ENCODE measurements at places on chromosomes 7 and 10.

- no peak for DNase-seq
Measured at GRCh38 chr10:117926491-117926890, 120.2 kb downstream of the RAB11FIP2 start.

DNA sequence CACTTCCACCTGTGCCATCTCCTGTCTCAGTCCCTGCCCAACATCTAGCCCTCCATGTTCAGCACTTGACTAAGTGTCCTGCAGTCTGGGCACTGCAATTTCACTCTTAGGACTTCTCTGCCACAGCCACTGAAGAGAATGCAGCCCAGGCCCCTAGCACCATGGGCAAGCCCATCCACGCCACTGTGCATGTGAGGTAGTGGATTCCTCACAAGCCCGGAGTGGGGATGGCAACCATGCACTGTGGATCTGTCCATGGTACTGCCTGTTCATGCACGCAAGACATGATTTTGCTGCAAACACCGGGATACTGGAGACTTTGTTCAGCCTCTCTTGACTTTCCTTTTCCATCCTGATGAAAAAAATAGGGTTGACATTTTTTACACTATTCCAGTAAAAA is 12.3 kb downstream of the DDC start:
- DNase-seq, result no peak

DNA sequence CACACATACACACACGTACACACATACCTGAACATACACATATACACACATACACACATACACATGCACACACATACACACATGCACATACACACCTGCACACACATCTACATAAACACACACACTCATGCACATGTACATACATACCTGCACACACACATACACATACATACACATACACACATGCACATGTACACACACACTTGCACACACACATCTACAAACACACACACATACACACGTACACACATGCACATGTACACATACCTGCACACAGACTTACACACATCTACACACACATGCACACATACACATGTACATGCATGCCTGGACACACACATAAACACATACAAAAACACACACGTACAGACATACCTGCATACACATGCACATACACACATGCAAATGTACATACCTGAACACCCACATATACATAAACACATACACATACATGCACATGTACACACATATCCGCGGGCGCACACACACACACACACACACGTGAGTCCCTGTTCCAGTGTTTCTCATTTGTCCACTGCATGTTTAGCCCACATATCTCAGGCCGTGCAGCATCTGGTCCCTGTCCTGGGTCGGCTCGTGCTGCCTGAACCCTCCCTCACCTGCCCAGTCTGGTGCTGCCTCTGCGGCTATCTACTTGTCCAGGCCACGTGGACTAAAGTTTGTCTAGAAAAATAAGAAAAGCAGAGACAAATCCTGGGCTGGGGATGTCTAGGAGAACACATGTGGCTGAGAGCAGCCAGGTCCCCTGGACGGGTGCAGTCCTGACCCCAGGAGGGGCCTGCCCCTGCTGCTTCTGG is 238.7 kb downstream of the TCERG1L start:
- DNase-seq, result no peak

- no peak for DNase-seq
Measured at GRCh38 chr7:128005759-128006159, 25.5 kb downstream of the LRRC4 start.

GRCh38 chr7:122885583-122886356 is 490 bp downstream of the CADPS2 start:
- no peak for DNase-seq

DNA sequence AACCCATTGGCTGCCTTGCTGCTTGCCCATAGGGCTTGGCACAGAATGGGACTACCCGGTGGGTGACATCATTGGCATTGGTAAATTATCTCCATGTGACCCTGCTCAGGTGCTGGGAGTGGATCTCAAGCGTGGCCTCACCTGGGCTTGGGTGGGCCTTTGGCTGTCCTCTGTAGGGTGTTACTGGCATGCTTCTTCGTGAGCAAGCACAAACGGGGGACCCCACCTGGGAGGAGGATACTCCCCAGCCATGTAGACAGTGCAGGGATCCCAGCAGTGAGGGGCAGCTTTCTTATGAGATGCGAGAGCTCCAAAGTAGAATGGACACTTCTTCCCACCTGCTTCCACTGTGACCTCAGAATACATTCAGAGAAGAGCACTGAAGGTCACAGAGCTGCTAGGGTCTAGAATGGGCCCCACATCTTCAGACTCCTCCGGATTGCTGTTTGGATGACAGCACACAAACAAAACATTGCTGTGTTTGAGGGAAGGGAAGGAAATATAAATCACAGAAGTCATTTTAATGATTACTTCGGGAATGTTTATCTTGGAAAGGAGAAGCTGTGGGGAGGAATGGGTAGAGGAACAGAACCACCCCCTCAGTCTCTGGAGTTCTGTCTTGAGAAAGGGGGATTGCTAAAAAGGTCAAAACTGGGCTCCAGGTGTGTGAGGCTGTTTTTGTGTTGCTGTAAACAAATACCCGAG is 75.9 kb downstream of the SH2D4B start:
- DNase-seq, result no peak

DNA sequence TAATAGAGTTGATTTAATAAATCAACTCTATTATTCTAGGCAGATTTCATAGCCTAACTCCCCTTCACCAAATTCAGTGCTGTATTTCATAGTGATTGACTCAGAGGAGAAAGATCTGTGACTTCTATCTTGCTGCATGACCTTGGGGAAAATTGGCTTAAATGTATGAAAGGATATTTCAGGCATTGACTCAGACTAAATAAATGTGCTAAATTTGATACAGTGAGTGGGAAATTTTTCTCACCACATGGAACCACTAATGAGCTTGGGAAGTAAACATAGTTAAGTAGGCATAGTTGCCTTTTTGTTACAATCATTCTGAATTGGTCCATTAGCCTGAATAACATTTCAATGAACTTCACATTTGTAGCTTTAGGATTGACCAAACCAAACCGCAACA is 89.0 kb upstream of the PRPS1L1 start:
- no peak for DNase-seq

- no peak for DNase-seq
Measured at GRCh38 chr7:128737867-128738385, 1.2 kb upstream of the CALU start.

- no peak for DNase-seq
Measured at GRCh38 chr10:127347202-127347959, 151.0 kb upstream of the INSYN2A start.

- no peak for DNase-seq
Measured at GRCh38 chr10:122301055-122301810, 30.1 kb downstream of the BTBD16 start.

DNA sequence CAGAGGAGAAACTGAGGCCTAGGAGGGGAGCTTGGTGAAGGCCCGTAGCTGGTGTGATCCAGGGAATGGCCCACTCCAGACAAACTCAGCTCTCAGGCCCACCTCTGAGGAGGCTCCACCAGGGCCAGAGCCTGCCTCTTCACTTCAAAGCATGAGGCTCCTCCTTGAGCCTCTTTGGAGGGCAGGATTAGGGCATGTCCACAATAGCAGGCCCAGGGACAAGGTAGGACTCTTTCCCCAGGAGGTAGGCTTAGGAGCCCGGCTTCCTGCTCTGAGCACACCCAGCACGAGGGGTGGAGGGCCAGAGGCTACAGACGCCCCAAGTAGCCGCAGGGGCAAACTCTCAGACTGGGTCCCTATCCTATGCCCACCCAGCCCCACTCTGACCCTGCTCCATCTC is 164.6 kb upstream of the ZMIZ1 start:
- no peak for DNase-seq

GRCh38 chr7:77770316-77770715 is 27.9 kb downstream of the TMEM60 start:
- DNase-seq, result no peak

DNA sequence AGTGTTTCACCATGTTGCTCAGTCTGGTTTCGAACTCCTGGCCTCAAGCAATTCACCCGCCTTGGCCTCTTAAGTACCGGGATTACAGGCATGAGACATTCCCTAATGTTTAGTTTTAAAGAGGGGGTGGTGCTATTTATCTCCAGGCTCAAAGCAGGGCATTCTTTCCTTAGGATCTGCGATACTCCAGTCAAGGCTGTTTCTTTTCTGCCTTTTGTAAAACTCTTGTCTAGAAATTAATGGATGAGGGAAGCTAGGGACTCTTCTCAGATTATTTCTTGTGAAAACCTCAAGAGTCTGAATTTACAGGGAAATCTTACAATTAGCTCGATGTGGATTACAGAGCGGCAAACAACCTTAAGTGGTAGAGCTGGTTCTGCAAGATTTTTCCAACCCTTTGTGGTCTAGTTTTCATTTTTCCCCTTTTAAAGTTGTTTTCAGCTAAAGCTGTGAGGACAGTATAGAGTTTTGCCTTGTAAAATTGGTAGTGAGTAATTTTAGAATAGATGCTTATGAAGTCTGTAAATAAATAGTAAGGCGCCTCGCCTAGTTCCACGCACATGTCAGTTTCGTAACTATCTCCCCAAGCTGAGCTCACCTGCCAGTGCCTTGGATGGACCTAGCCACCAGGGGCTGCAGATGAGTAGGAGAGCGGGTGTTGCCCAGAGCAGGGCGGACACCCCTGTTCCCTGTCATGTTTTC is 53.1 kb downstream of the CUX1 start:
- no peak for DNase-seq

DNA sequence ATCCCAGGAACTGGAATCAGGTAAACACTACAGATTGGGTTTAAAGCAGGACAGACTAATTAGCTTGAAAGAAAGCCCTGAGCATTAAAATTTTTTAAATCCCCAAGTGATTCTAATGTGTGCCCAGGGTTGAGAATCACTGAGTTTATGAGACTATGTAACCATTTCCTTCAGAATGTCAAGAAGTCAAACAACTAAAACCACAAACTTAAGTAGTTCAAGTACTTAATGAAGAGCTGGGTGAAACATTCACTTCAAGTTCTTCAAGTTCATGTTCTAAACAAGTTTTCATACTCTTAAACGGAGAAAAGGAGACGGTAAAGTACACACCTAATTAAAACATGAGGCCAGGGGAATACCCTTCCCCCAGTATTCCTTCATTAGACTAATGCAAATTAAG is 28.2 kb upstream of the TLL2 start:
- no peak for DNase-seq

GRCh38 chr7:27316311-27316710 is 73.7 kb downstream of the EVX1 start:
- DNase-seq, result no peak

GRCh38 chr10:24435374-24435773 is 226.4 kb downstream of the KIAA1217 start:
- DNase-seq, result no peak

All from esophagus squamous epithelium (tissue), 5 donors.